ENCODE measurements at places on chromosomes 7 and 10.

DNA sequence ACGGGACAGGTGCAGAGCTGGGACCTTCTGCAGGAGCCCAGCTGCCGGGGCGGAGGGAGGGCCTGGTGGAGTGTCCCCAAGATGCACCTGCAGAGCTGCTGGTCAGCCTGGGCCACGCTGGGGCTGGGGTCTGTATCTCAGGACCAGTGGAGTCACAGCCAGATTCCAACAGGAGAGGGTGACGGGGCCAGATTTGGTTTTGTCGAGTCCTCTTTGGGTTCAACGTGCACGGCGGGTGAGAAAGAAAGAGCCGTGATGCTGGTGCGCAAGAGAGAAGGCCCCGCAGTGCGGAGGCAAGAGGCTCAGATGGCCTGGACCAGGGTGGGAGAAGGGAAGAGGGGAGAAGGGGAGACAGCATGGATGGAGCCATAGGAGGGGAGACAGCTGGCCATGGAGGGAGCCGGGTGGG, 462.9 kb downstream of the PTPRN2 start:
- no peak for DNase-seq

GRCh38 chr10:49791100-49791499, 29.0 kb upstream of the OGDHL start:
- peak; percentile 41 for DNase-seq

DNA sequence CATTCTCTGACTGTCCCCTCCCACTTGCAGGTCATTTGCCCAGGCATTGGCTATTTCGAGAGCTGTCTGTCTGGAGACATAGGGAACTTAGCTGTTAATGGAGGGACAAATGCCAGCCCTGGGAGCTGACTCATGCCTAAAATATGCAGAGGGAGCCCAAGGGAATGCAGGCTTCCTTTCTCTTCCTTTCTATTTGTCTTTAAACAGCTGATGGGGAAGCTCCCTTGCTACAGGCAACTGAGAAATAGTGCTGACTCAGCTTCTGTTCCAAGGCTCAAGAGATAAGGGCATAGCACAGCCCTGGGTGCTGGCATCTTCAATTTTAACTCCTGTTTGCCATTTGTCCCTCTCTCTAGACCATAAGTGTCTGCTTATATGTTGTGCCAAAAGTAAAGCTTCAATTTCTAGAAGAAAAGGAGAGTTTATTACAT, 82.7 kb upstream of the C1GALT1 start:
- DNase-seq: no peak

- no peak for DNase-seq
Measured at GRCh38 chr10:75924309-75924902, 493.0 kb downstream of the LRMDA start.

- DNase-seq: no peak
Measured at GRCh38 chr7:34417781-34418180, 240.2 kb upstream of the NPSR1 start.

DNA sequence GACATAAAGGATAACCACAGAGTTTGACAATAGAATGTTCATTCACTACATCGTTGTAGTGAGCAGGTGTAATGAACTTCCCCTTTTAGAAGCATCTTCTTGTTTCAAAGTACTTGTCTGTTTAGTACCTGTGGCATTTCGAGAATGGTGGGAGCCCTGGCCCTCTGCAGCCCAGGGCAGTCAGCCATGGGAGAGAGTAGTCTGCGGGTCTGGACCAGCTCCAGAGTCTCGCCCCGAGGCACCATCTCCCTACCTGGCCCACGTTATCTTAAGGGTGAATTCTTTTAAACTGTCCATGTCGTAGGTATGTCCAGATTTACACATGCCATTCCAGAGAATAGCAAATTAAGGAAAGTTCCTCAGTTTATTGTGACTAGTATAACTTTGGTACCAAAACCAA, 99.7 kb downstream of the BMPR1A start:
- no peak for DNase-seq

DNA sequence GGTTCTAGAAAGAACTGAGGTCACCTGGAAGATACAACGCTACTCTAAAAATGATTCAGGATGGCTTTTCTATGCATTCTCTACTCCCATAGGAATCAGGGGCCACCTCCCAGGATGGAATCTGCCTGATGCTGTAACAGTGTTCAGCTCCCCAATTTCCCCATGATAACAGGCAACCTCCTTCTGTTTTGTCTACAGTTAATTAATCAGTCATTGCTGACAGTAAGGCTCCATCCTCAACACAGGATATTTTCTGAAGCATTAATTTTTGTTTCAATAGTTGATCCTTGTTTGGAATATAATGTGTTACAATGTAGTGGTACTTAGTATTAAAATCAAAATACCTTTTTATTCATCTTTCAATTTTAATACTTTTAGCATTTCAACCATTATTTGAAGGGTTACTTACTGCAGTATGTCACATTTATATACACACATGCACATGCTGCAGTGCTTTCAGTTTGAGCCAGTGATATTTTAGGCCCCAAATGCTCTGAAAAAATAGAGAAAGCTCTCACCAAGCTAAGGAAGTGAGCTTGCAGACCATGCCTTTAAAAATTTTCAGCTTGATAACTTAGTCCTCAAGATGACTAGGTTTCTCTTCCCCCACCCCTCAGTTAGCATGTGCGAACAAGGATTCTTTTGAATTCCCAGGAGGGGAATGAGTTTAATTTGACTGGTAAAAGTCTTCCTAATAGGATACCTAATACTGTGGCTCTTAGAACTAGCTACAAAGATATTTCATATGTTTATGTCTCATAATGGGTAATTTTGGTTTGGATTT, 592 bp upstream of the PIK3CG start:
- no peak for DNase-seq

DNA sequence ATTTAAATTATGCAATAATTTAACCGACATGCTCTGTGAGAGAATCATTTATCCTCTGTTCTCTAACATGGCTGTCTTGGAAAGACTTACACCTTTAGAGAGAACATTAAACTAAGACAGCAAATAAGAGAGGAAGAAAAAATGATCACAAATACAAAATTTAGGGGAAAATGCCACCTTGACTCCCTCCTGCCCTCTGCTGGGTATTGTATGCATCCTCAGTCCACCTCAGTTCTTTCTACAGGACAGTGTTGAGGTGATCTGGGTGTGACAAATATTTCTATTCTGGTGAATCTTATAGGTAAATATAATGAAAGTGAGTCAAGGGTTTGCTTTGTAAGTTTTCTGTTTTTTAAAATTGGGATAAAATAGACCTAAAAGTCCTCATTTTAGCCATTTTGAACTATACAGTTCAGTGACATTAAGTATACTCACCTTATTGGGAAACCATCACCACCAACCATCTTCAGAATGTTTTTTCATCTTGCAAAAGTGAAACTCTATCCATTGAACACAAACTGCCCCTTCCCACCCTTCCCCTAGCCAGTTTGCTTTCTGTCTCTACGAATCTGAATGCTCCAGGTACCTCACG, 61.5 kb upstream of the ELMO1 start:
- peak; percentile 15 for DNase-seq

- DNase-seq: no peak
Measured at GRCh38 chr7:115346685-115347084, 424.8 kb downstream of the MDFIC start.

DNA sequence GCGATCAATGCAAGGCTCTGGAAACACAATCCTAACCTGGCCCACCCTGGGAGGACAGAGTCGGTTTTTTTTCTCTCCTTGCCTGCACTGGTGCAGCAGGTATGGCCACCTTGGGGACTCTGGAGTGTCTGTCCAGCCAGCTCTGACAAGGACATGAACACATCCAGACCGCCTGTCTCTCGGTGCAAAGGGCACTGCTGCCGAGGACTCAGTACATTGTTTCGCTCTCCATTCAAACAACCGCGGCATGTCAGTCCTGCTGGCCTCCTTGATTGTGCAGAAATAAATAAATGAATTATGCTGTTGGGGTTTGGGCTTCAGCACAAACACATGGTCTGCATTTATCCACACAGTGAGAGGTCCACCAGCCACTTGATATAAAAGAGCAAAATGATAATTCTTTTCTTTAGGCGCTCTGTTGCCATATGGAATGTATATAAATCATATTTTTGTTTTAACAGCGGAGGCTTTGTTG, 565.2 kb downstream of the KCNMA1 start:
- no peak for DNase-seq

DNA sequence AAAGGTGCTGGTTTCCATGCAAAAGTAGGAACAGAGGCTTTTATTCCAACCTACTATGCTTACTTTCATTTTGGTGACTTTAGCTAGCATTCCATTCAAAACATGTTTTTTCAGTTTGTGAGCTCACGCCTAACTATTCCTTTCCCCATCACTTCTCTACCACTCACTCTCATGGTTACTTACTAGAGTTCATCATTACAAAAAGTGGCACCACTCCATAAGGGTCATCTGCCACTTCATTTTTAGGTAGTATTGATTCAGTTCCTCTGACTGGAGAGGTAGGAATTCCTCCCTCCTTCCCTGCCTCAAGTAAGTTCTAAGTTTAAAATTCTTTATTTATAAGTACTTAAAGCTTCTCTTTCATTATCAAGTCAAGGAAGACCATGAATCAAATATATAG, 543.1 kb downstream of the HTR7 start:
- no peak for DNase-seq

GRCh38 chr10:6748029-6748428, 168.0 kb upstream of the PRKCQ start:
- no peak for DNase-seq
